Fibroblast of skin of scalp (primary cell): ENCODE measurements at places on chromosomes 13 and 19.

DNA sequence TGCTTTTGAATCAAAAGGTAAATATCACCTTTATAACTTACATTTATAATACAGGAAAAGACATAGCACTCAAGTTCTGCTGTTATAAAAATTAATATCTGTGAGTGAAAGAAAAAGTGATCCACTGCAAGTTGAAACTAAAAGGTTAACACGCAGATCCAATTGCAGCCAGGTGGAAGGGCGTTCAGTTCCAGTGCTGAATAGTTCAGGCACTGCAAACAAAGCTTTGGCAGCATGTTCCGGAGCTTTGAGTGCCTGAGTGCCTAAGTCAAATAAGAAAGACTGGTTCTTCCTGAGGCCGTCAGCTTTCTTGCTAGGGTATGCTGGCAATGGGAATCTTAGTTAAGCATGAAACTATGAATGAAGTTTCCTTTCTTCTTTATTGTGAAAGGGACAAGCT, 200.3 kb downstream of the LMO7 start:
- no peak for DNase-seq

DNA sequence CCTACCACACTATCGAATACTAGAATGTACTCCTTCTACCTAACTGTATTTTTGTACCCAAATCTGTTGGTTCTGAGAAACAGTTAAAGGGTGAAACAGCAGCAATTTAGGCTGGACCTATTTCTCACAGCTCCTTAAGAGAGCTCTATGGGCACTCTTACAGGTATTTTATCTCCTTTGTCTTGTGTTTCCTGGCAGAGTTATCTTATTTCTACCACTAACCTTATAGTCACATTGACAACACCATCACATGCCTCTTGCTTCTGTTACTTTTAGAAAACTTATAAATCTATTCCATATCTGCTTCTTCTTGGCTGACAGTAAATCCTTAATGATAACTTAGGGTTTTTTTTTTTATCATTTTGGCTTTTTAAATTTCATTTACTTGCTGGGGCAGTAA, 130.7 kb downstream of the MYO16 start:
- DNase-seq = no peak

- peak; percentile 78 for DNase-seq
Measured at GRCh38 chr13:42991898-42992763, at the start of gene EPSTI1. EPSTI1 (minus strand) TSS chr13:42992241; CDS start chr13:42992165, 76 bp downstream.

DNA sequence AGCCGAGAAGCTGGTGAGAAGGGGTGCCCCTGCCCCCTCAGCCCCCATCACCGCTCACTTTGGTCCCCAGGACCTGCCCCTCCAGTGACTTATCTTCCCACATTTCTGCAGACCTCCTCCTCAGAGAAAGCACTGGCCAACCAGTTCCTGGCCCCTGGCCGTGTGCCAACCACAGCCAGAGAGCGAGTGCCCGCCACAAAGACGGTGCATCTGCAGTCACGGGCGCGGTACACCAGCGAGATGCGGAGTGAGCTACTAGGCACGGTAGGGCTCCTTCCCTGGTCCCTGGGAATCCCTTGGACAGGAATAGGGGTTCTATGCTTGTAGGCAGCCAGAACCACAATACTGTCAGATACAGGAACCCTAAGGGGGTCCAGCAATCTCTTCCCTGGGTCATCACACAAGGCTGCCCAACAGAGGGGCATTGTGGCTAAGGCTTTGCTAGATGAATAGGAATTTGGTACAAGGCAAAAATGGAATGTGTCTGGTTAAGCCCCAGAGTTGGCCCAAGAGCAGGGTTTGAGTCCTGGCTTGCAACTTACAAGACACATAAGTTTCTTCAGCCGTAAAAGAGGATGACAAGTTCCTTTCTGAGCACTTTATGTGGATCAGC, 1.0 kb downstream of the USE1 start:
- DNase-seq = no peak

GRCh38 chr19:40219721-40220276, 1.6 kb upstream of the TTC9B start:
- peak; percentile 43 for DNase-seq

GRCh38 chr13:36450534-36450933, 18.2 kb downstream of the CCNA1 start:
- DNase-seq = no peak

GRCh38 chr13:42814868-42815267, 33.5 kb downstream of the FAM216B start:
- peak; percentile 88 for DNase-seq

GRCh38 chr19:48206397-48207093, 36.1 kb downstream of the ZSWIM9 start:
- DNase-seq = no peak

DNA sequence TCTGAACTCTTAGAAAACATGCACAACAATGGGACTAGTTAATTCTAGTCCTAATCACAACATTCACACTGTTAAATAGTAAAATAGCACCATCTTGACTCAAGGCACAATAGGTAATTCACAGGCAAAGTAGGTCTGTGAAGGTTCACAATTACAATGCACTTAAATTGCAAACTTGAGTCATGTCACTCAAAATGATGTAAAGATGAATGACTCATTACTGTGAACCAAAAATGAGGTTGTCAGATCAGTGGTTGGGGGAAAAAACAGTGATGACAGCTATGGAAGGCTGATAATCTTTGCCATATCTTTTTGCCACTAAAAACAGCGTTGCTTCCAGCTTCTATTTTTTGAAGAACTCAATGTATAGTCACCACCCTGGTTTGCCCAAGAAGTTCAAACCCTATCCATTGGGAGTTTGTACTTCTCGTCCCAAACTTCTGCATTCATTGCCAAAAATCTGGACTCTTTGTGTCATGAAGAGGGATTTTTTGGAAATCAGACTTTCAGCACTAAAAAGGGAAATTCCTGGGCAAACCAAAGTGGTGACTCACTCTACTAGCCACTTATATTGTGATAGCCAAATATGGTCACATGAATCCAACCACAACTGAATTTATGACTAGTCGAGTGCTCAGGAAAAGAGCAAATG, 200.9 kb upstream of the TMTC4 start:
- peak; percentile 96 for DNase-seq

GRCh38 chr19:23365222-23365621, 30.0 kb downstream of the ZNF91 start:
- DNase-seq = no peak

DNA sequence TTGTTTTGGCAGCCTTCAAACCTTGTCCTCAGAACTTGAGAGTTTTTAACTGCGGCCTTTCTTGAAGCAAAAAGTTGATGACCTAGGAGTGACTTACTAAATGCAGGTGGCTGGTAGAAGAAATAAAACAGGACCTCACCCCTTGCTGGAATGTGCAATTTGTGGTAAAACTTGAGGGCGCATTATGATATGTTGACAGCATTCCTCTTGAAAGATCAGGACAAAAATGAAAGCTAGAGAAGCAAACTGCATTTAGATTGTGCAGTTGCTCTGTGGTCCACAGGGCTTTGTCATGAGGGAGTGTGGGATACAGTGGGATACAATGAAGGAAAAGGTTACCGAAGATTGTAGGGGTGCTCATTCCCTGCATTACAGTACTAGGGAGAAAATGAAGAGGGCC, 504.2 kb downstream of the GPC6 start:
- no peak for DNase-seq

GRCh38 chr13:66875264-66875663, 354.9 kb downstream of the PCDH9 start:
- no peak for DNase-seq

DNA sequence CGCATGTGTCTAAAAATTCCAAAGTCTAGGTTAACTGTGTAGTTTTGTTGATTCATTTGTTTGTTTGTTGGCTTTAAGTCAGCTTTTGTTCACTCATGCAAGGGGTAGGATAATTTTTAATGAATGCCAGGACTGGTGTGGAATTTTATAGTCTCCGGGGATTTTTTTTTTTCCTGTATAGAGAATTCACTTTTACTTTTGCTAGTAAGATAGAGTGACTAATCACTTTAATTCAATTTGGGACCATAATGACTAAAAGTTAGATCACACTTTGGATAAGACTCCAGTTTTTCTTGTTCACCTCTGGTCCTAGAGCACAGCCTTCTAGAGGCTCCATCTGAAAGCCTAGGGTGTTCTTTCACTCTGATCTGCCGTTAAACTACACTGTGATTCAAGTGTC, 1690.0 kb downstream of the PCDH9 start:
- peak; percentile 56 for DNase-seq

- DNase-seq = no peak
Measured at GRCh38 chr19:22617614-22618320, 16.4 kb upstream of the ZNF492 start.

- peak; percentile 74 for DNase-seq
Measured at GRCh38 chr19:45428384-45429231, 4.9 kb upstream of the ERCC1 start.

DNA sequence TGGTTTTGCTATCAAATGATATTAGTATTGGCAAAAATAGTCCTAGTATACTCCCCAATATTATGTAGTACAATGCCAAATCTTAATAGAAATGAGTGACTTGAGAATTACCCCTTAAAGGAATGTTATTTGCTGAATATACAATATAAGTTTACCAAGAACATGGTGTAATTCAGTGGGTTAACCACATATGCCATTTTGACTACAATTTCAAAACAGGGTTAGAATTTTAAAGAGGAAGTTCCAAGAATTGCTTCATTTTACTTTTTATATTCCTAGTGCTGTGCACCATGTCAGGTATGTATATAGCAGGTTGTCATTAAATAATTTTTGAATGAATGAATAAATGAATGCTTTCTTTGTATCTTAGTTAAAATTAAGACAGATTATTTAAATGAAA, 66.3 kb downstream of the LMO7 start:
- DNase-seq = no peak

- no peak for DNase-seq
Measured at GRCh38 chr13:108142702-108143436, 72.5 kb downstream of the LIG4 start.

- no peak for DNase-seq
Measured at GRCh38 chr13:72677431-72677830, 50.0 kb downstream of the MZT1 start.

- no peak for DNase-seq
Measured at GRCh38 chr19:30085394-30085793, 143.4 kb downstream of the URI1 start.

- DNase-seq = no peak
Measured at GRCh38 chr13:19072543-19072942, 109.1 kb downstream of the TUBA3C start.

DNA sequence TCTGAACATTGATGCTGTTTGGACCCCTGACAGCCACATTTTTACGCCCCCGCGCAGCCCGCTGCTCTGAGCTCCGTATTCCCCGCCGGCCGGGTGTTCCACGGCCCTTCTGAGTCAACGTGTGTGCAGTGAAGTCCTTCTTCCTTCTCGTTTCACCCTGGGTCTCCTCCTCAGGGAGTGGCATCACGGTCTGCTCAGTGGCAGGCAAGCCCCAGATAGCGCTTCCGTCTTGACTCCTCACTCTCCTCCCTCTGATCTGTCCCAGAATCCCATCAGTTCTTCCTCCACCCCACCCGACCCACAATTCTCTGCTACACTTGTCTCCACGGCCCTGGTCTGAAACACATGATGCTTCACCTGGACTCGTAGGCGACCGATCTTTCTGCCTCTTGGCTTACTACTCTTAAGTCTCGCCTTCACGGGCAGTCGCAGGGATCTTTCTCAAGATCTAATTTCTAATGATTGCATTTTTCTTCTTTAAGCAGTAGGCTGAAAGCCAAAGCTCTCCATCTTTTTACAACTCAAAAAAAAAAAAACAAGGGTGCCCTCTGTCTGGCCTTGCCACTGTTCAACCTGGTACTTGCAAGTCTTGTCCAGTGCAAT, 33.9 kb downstream of the CCNE1 start:
- DNase-seq = peak; percentile 4

- DNase-seq = no peak
Measured at GRCh38 chr13:91046715-91047327, 300.7 kb upstream of the MIR17HG start.

- peak; percentile 33 for DNase-seq
Measured at GRCh38 chr13:29369060-29369743, 226.3 kb downstream of the SLC7A1 start.

GRCh38 chr19:55071129-55071502, 4.6 kb upstream of the EPS8L1 start:
- peak; percentile 48 for DNase-seq

DNA sequence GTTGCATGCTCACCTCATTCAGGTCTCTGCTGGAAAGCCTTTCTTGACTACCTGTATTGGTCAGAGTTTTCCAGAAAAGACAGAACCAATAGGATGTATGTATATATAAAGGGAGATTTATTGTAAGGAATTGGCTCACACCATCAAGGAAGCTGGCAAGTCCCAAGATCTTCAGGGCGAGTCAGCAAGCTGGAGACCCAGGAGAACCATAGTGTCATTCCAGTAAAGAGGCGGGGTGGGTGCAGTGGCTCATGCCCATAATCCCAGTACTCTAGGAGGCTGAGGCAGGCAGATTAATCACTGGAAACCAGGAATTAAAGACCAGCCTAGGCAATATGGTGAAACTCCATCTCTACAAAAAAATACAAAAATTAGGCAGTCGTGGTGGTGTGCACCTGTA, 30.4 kb upstream of the FARP1 start:
- DNase-seq = peak; percentile 12

GRCh38 chr13:49560270-49561061, 24.9 kb downstream of the RCBTB1 start:
- DNase-seq = peak; percentile 18

GRCh38 chr19:13842291-13843103, 34.4 kb upstream of the NANOS3 start:
- peak; percentile 88 for DNase-seq

DNA sequence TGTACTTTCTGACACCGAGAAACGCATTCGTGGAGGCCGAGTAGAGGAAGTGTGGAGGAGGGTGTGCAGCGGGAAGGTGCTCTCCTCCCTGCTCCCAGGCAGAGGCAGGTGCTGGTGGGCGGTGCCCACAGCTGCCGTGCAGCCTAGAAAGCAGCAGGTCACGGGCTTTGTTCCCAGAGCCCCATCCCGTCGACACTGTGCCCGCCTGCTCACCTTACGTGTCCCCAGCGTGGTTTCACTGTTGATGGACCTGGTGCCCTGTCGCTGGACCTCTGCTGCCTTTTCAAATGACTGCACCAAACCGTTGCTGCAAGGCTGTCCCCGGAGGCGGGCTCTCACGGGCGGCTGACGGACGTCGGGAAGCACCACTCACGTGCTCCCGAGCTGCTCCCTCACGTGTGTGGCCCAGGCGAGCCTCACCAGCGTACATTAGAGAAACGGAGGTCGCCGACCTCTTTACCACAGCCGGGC, 20.8 kb downstream of the PLEKHJ1 start:
- no peak for DNase-seq

- no peak for DNase-seq
Measured at GRCh38 chr13:25018729-25019115, 77.2 kb upstream of the PABPC3 start.

- DNase-seq = peak; percentile 87
Measured at GRCh38 chr19:13796301-13797057, 1.2 kb downstream of the ZSWIM4 start.

- DNase-seq = no peak
Measured at GRCh38 chr19:14350302-14350701, 30.9 kb upstream of the ADGRE5 start.

- DNase-seq = no peak
Measured at GRCh38 chr13:104011505-104012241, 945.5 kb upstream of the SLC10A2 start.

GRCh38 chr13:34046457-34046856, 228.5 kb downstream of the RFC3 start:
- DNase-seq = no peak

GRCh38 chr13:60114499-60115028, 49.2 kb downstream of the DIAPH3 start:
- DNase-seq = no peak
